ENCODE measurements at places on chromosomes 6 and 20.

- DNase-seq = no peak
These were observed 317.9 kb upstream of the HTR1E start for GRCh38 chr6:86619428-86619827.

- DNase-seq = no peak
These were observed 17.0 kb upstream of the DDO start for GRCh38 chr6:110432285-110432900.

- no peak for DNase-seq
These were observed 1.4 kb downstream of the NCOA6 start for GRCh38 chr20:34824026-34824425.

DNA sequence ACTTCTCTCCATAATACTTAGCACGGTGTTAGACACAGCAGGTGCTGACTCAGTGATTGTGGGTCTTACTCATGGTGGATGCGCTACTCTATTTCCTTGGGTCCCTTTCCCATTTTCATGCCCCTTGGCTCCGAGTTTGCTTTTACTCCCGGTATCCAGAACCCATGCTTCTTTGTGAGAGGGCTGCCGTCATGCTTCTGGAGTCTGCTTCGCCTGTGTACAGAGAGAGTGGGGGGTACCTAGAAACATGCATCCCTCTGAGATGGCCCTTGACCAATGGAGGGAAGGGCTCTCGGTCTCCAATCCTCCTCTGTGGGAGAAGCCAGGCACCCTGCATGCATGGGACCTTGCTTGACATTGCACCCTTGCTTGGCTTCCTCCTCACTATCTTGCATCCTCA is 160.4 kb downstream of the NRN1 start:
- DNase-seq = no peak

DNA sequence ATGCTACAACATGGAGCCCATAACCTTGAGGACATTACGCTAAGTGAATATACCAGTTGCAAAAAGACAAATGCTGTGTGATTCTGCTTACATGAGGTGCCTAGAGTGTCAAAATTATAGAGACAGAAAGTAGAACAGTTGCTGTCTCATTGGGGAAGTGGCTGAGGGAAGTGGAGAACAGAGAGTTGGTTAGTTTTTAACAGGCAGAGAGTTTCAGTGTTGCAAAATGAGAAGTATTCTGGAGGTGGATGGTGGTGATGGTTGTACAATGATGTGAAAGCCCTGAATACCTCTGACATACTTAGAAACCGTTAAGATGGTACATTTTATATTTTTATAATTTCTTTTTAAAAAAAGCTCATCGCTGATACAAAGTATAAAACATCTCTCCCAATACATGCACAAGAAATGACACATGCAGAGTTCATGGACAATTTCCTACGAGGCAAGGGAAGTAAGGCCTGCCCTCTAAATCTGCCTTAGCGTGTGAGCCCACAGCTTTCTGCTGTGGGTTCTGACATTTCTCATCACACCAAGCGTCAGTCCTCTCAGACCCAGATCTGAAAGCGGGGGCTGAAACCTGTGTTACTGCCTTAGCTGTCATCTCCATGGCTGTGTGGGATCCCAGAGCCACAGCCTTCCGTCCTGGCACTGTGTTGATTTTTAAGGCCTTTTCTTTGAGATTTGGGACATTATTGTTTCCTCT is 126.0 kb downstream of the RNASET2 start:
- no peak for DNase-seq

DNA sequence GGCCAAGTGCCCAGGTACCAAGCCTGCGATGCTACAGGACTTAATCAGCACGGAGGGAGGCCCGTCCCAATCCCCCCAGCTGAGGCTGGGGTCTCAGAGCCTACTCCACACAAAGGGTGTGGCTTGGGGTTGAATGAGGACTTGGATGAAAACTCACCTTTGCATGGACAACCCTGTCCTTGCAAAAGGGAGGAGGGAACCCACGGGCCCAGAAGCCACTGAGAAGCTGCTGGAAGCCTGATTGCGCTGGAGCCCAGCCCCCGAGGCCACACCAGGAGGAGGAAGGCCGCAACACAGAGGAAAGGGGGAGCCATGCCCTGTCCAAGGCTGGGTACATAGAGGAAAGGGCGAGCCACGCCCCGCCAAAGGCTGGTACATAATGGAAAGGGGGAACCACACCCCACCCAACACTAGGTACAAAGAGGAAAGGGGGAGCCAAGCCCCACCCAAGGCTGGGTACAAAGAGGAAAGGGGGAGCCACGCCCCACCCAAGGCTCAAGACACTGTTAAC is 158.8 kb downstream of the DLL1 start:
- DNase-seq = no peak

DNA sequence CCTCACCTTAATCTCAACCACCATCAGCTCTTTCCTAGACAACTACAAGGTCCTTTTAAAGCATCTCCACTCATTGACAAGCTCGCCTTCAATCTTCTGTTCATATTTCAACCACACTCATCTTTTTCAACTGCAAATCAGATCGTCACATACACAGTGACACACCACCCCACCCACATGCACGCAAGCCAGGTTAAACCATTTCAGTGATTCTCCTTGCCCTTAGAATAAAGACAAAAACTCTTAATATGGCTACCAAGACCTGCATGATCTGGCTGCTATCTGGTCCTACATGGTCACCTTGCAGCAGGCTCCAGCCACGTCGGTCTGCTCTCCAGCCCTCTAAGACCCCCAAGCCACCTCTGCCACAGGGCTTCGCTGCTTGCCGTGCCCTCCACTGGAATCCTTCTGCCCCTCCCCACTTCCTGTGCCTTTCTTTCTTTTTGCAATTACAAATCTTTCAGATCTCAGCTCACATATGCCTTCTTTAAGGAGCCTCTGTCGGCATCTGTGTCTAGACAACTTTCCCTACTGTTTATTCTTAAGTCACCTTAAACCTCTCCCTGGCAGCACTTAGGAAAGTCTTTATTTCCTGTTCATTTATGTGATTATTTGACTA is 507.3 kb upstream of the ARID1B start:
- no peak for DNase-seq

GRCh38 chr6:122785891-122786290 is 3.2 kb upstream of the SMPDL3A start:
- no peak for DNase-seq

- DNase-seq = no peak
These were observed 508.4 kb downstream of the PKHD1 start for GRCh38 chr6:51578994-51579393.

GRCh38 chr6:107235511-107235910 is 120.2 kb upstream of the BEND3 start:
- no peak for DNase-seq

- no peak for DNase-seq
These were observed 15.2 kb downstream of the COX4I2 start for GRCh38 chr20:31652917-31653396.

DNA sequence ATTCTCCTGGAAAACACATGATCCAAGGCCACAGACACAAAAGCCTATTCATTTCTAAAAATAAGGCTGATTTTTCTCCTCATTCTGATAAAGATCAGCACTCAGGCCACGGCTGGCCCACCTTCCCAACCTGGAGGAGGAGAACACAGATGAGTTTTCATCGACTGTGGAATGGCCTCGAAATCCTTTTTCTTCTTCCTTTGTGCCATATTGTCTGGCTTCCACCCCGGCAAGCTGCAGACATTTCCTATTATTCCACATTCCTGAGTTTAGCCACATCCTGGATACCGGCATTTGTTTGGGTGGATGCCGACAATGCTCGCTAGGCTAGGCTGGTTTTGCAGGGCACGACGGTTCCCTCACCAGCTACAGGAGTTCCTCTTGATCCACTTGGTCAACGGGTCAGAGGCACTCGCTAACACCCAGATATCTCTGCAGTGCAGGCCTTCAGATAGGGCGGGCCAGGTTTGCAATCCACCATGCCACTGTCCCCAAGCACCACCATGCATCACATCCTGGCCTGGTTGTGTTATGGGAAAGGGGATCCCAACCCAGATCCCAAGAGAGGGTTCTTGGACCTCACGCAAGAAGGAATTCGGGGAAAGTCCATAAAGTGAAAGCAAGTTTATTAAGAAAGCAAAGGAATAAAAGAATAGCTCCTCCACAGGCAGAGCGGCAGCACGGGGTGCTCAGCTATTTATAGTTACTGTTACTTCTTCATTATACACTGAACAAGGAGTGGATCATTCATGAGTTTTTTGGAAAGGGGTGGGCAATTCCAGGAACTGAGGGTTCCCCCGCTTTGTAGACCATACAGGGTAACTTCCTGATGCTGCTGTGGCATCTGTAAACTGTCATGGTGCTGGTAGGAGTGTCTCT is 4.2 kb upstream of the CTSZ start:
- DNase-seq = no peak

DNA sequence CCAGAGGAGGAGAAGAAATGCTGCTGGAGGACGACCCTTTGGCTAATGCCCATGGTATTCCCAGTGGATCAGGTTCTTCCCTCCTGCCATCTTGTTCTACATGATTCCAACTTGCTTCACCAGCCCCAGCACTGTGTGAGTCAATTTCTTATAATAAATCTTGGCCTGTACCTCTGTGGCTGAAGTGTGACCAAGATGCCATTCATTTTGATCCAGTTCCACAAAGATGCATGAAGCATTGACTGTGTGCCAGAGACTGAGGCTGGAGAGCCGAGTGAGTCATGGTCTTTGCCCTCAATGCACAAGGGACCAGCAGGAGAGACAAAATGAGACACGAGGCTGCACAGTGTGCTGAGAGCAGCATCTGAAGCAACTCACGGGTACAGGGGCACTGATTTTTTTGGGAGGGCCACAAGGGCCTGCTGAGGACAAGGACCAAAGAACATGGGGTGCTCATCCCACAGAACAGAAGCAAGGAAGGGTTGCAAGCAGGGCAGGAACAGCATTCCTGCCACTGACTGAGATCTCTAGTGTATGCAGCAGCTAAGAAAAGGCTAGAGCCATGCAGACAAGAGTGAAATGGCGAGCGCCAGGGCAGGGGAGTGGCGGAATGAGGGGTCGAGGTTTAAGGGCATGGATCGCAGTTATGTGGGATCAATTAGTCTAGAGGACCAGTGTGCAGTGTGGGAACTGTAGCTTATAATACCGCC is 207.0 kb downstream of the THBS2 start:
- DNase-seq = no peak

DNA sequence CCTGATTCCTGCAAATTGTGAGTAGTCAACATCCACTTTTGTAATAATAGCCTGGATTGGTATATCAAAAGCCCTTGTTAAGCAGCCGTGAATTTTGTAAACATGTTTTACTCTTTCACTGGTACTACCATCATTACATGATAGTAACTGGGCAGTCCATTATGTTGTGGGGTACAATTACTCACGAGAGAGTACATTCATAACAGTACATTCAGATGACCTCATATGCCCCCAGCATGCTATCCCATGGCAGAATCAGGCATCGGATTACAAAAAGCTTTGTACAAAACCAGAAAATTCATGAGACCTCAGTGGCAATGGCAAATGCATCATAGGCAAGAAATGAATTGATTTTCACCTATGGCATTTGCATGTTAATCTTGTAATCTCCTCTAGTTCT is 166.2 kb downstream of the EPM2A start:
- no peak for DNase-seq

GRCh38 chr20:6530254-6530653 is 237.2 kb upstream of the BMP2 start:
- DNase-seq = no peak

DNA sequence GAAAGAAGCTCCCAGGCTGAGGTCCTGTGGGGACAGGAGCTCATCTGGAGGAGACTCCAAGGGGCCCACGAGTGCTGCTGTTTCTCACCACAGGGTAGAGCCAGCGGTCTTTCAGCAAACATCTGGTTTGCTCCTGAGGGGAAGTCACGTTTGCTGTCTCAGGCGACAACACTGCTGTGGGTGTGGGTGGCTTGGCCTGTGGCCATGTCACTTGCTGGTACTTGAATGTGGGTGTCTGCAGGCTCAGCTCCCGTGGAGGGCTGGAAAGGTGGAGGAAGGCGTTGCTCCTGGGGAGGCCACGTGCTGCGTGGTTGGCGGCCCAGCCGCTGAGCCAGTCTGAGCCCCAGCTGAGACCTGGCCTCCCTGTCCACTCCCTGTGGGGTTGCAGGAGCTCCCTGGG is 52.8 kb upstream of the MPC1 start:
- DNase-seq = no peak

- no peak for DNase-seq
These were observed 41.8 kb upstream of the MTRF1L start for GRCh38 chr6:153044295-153044694.

GRCh38 chr6:139648430-139649000 is 274.1 kb upstream of the CITED2 start:
- DNase-seq = no peak
